ENCODE measurements at places on chromosomes 16 and 17.

GRCh38 chr17:2690165-2691068, 21.1 kb downstream of the CLUH start:
- DNase-seq, result no peak

- DNase-seq, result no peak
Observed at GRCh38 chr17:62597920-62598319, 29.6 kb upstream of the MRC2 start.

GRCh38 chr16:60225541-60225940, 1491.4 kb upstream of the GOT2 start:
- no peak for DNase-seq

GRCh38 chr17:18224387-18225120, 881 bp upstream of the LLGL1 start:
- DNase-seq, result no peak

DNA sequence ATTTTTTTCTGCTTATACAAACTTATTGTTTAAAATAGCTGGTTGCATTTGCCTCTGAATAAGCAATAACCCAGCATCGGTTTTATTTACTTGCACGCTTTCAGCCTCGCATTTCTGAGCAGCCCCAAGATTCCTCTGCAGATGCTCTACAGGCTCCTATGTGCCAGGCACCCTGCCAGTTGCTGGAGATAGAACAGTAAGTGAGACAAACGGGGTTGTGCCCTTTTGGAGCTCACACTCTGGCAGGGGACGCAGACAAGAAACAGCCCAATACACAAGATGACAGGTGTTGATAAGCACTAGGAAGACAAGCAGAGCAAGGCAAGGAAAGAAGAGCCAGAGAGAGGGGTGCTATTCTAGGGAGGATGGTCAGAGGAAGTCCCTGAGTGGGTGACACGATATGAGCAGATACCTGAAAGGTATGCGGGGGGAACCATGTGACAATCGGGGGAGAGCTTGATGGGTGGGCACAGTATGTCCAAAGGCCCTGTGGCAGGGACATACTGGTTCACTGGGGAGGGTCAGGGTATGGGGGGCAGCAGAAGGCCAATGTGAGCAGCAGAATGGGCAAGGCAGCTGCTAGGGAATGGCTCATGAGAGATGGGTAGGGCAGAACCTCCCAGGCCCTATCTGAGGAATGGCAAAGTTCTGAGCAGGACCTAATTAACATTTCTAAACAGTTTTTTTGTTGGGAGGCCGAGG, 18.7 kb upstream of the ADORA2B start:
- no peak for DNase-seq

GRCh38 chr16:75257886-75258806, 6.7 kb upstream of the BCAR1 start:
- DNase-seq, result no peak

DNA sequence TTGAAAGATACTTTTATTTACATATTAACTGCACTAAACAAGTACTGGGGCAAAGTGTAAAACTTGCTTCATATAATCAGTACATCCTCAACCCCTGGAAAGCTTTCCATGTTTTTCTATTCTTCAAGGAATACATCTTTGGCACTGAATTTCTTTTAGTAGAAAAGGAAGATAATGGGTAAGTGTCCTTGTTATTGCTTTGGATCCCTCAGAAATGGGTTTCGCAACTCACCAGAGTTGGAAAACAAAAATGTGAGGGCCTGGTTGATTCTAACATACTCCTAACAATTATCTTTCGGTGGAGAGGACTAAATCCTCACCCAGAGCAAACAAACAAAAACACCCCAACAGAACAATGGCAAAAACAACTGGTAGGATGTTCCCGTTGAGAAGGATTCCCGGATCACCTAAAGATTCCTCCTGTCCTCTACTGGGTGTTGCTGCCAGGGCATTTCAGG, 120.4 kb downstream of the PARN start:
- no peak for DNase-seq

DNA sequence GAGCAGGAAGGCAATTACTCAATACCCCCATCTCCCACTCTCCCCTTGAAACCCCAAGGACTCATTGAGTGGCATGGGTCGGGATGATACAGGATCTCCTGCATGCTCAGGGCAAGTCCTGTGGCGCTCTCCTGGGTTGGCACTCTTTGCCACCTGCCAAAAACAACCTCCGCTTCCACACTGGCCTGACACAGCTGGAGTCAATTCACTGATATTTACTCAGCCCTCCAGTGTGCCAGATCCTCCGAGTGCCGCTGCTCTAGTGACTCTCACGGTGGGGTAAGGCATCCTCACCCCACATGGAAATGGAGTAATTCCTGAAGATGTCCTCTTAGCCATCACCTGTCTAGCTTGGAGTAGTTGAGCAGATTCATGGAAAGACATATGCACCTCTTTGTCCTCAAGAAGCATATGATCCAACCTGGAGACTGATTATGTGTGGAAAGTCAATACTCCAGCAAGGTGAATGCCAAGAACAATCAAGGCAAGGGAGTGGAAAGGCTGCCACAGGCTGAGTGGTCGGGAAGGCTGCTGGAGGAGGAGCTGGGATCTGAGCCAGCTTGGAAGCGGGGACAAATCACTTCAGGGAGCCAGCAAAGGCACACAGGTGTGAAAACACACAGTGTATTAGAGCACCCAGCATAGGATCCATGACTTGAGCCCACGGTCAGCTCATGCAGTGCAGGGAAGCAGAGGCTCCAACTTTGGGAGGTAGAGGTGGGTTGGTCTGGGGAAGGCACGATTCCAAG, 12.6 kb upstream of the GOSR2 start:
- no peak for DNase-seq

GRCh38 chr17:81656118-81656743, at the start of gene PDE6G:
Gene PDE6G, minus strand, starts transcription at chr17:81656542. Its CDS starts 3,237 bp downstream, at chr17:81653305.
- DNase-seq, result no peak

GRCh38 chr17:78241277-78242023, 10.0 kb downstream of the TMEM235 start:
- DNase-seq, result no peak

DNA sequence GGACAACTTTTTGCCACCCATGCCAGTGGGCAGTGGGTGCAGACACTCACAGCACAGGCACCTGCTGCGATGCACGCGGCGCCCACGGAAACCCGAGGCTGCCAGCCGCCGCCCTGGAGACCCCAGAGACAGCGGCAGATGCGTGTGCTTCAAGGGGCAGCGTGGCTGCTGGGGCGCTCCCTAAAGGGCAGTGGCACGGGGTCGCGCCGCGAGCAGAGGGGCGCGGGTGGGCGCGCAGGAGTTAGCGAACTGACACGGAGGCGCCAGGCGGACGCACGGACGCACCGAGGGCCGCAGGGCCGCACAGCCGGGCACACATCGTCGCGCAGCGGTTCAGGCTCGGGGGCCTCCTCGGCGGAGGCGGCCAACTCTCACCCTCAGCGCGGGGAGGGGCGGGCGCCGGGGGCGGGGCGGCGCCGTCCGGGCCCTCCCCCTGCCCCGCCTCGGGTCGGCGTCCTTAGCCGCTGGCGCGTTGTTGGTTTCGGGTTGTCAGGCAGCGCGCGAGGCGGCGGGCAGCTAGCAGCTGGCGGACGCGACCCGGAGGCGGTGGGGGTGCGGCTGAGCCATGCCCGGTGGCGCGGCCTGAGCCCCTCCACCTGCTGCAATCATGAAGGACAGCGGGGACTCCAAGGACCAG, at the start of gene KIF19:
TSS of gene KIF19 (plus strand) at position 484 of the 637 bp plus-strand sequence. CDS start at position 608, 124 bp downstream.
- DNase-seq, result peak; percentile 48

- DNase-seq, result no peak
Observed at GRCh38 chr16:89363621-89364393, 126.6 kb downstream of the ANKRD11 start.

- DNase-seq, result no peak
Observed at GRCh38 chr17:27853091-27853490, 40.1 kb downstream of the LYRM9 start.

GRCh38 chr16:47826070-47826469, 329.7 kb downstream of the ABCC12 start:
- no peak for DNase-seq

- DNase-seq, result no peak
Observed at GRCh38 chr16:73545755-73546154, 497.8 kb upstream of the ZFHX3 start.

DNA sequence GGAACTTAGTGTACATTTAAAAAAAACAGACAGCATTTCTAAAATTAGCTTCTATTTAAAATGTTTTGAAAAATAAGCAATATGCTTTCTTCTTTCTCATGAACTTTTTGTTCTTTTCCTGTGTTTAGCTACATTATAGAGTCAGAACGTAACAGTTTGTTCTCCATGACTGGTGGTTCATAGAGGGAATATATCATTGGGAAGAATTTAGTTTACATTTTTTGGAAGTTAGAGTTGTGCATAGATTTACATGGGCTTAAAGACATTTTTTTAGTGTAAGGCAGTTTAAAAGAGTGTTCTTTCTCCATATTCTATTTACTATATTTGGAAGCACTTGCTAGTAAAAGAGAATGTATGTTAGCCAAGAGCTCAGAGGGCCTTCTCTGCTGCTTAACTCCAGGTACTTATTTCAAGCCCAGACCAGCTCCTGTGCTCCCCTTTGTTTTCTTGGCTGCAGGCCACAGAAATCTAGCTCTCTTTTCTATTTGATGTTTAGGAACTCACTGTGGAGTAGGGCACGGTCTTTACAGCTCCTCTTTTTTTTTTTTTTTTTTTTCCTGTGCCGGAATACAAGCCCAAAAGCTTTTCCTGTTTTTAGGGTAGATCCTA, 20.2 kb downstream of the AP2B1 start:
- no peak for DNase-seq

- no peak for DNase-seq
Observed at GRCh38 chr16:55333684-55334083, 9.7 kb downstream of the IRX6 start.

DNA sequence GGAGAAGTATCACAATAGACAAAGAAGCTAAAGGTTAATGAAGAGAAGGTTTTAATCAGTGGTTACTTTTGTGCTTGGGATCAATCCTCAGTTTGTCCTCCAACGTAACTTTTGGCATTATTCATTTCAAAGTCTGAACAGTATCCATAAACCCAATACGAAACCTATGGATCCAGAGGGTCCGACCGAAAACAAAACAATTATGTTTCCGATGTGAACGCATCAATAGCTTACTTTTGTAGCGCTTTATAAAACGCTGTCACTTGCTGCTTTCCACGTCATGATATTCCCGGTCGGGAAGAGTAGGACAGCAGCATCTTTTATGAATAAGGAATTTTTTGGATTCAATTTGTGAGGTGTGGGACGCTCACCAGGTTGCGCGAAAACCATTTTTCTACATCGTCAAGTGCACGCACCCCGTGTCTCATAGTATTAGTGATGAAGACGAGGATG, 383.8 kb downstream of the ZFHX3 start:
- no peak for DNase-seq

DNA sequence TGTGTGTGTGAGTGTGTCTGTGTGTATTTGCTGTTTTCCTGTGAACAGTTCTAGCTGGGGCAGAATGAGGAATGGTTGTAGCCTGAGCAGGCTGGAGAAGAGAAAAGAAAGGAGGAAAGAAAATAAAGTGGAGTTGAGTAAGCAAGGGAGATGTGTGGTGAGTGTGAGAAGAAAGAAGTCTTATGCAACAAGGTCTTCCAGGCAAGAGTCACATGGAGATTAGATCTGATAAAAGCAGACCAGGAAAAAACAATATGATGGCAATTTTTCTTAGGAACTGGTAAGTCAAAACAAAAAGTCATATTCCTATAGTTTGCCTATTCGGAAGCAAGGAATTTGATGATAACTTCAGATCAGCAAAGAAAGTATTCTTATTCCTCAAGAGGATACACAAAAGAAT, 125.0 kb downstream of the HS3ST3A1 start:
- DNase-seq, result no peak

- DNase-seq, result no peak
Observed at GRCh38 chr17:36730857-36731490, 129.6 kb downstream of the MRM1 start.

All from hematopoietic multipotent progenitor cell (in vitro differentiated cells).